RCC 7860 (cell line): ENCODE measurements at places on chromosomes 12 and 14.

- no peak for DNase-seq
Observed at GRCh38 chr12:24743941-24744793, 204.7 kb downstream of the BCAT1 start.

DNA sequence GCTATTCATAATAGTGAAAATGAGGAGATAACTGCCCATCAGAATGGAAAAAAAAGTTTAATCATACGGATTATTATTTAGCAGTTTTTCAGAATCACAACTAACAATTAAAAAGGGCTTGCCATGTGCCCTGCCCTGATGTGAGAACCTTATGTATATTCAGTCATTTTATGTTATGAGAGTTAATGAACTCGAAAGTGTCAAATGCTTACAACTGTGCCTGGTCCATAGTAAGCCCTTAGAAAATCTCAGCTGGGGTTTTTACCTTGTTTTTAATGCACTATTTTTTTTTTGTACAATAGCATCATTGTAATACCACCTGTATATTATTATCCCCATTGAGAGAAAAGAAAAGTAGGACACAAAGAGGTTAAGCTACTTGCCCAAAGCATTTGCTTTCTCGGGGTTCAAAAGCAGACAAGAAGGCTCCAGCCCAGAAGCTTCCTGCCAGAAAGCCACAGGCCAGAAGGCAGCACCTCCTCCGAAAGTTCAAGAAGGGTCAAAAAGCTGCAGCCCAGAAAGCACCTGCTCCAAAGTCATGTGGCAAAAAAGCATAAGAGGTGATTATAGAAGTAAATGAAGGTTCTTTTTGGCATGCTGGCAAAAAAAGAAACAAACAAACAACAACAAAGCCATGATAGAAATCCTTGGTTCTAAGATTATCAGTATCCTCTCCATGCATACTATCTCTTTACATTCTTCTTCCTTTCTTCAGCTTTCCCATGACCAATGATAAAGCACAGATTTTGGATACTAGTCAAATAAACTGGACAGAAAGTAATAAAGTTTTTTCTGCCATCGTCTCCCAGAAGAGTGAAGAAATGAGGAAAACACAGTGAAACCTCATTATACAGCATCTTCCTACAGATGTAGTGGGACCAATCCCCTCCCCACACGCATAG lies 59.1 kb upstream of the NAP1L1 start:
- DNase-seq, result no peak

GRCh38 chr12:112537710-112538396 lies 119.1 kb downstream of the PTPN11 start:
- peak; percentile 81 for DNase-seq

DNA sequence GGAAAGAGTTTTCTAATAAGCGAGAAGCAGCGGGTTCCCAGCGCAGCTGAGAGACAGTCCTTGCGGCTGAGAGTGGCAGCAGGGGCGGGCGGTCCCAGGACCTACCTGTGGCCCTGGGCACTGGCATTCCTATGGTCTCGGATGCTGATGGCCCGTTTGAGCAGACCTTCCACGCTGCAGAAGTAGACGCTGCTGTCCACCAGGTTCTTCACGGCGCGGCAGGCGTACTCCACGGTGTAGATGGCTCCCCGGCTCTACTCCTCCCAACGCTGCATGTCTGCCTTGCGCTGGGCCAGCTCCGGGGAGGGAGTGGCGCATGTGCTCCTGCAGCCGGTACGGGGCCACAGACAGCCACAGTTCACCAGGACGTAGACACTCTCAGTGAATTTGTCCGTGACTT lies 21.8 kb upstream of the PLEKHA5 start:
- no peak for DNase-seq

DNA sequence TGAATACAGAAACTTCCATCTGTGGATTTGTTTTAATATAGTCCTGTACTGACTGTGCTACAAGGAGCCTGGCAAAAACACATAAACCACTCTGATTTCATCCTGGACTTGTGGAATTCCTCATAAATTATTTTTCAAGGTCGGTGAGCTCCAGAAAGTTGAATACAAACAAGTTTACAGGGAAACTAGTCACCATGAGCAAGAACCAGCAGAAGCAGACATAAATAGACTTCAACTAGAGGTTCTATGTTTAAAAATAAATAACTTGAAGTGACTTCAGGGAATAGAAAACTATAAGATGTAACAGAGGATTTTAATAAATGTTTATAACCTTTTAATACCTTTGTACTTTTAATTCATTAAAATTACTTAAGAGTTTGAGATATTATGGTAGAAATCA lies 63.5 kb downstream of the EFCAB11 start:
- DNase-seq, result no peak

- no peak for DNase-seq
Observed at GRCh38 chr12:62762645-62763044, 172.3 kb downstream of the PPM1H start.
